Tongue (tissue), 3 donors: ENCODE measurements at places on chromosomes 13 and 19. TPM values are rescaled to one million over a fixed set of nuclear protein-coding genes. Genes with fewer than 3 reads are reported as not detected.

The GIPC3 gene
- total RNA-seq: 0.21 TPM

The POU2F2 gene
- 2.1 TPM for total RNA-seq

The PLVAP gene
- 39.2 TPM for total RNA-seq

The CNFN gene
- total RNA-seq: 1.6 TPM

The SPRY2 gene
- total RNA-seq: 47.2 TPM

The XPO4 gene
- total RNA-seq: 31.2 TPM

The NLRP5 gene
- total RNA-seq: not detected

The ANKLE1 gene
- 0.62 TPM for total RNA-seq

The CLDN10 gene
- total RNA-seq: 17.4 TPM

The CGB8 gene
- total RNA-seq: not detected

The PRX gene
- 32.0 TPM for total RNA-seq

The EEF1AKMT1 gene
- total RNA-seq: 10.2 TPM

The KCNK6 gene
- total RNA-seq: 2.8 TPM

The ZSCAN4 gene
- not detected for total RNA-seq

The IQCN gene
- total RNA-seq: 0.62 TPM

The LATS2 gene
- 20.5 TPM for total RNA-seq

The IL11 gene
- total RNA-seq: not detected

The SLC10A2 gene
- not detected for total RNA-seq

The EHD2 gene
- 79.6 TPM for total RNA-seq

The TEX101 gene
- total RNA-seq: not detected

The PLIN5 gene
- 4.8 TPM for total RNA-seq

The PRTN3 gene
- 3.3 TPM for total RNA-seq

The GATAD2A gene
- 24.0 TPM for total RNA-seq

The DACT3 gene
- total RNA-seq: 11.5 TPM

The ADAT3 gene
- 2.8 TPM for total RNA-seq

The CEACAM16 gene
- total RNA-seq: not detected

The PGLYRP1 gene
- total RNA-seq: 0.82 TPM

The COX7A1 gene
- 39.5 TPM for total RNA-seq

The GIPR gene
- total RNA-seq: not detected

The LIN7B gene
- total RNA-seq: 6.1 TPM
